A549 treated with Mapracorat at 1 μM for 4 hours (cell line): ENCODE measurements at places on chromosomes 7 and 10. TPM values are rescaled to one million over a fixed set of nuclear protein-coding genes. Genes with fewer than 3 reads are reported as not detected.

Gene RNF32
- total RNA-seq, result 1.1 to 2.1 TPM (median 1.9 TPM) in 5 replicates

Gene SP8
- not detected in 5 replicates for total RNA-seq

Gene GRID2IP
- 0.08 TPM in 1 of 5 replicates, not detected in the others for total RNA-seq

Gene PTPRZ1
- not detected in 5 replicates for total RNA-seq

Gene PLXDC2
- 0.02 to 0.07 TPM (median 0.03 TPM) in 4 of 5 replicates, not detected in the other for total RNA-seq

Gene SLC13A1
- not detected in 5 replicates for total RNA-seq
